ENCODE measurements at places on chromosomes 11 and 22. TPM values are rescaled to one million over a fixed set of nuclear protein-coding genes. Genes with fewer than 3 reads are reported as not detected.

GRCh38 chr11:35927682-35928081 is 16.2 kb upstream of the LDLRAD3 start:
- no peak for DNase-seq

- DNase-seq = no peak
Measured at GRCh38 chr22:33379836-33380235, 321.7 kb upstream of the SYN3 start.

- DNase-seq = no peak
Measured at GRCh38 chr11:96189351-96189750, 153.6 kb downstream of the MAML2 start.

DNA sequence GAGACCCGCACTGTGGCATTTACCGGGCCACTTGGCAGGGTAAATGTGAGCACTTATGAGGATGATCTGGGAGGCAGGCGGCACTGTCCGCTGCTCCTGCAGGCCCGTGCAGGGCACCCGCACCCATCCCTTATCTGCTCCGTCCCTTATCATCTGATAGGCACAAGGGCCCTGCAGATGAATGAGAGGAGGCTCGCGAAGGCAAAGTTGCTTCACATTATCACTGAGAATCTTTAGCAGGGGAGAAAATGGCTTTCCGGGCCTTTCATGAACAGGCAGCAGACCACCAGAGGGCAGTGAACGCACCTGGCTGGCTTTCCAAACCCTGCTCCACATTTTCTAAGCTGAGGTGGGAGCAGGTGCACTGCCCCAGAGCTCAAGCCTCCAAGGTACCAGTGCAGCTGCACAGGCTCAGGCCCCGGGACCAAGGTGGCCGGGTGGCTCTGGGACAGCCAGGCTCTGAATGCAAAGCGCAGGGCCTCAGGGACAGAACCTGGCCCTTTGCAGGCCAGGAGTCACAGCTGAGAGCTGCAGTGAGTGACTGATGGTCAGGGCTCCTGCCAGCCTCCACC is 165.6 kb downstream of the SHANK2 start:
- no peak for DNase-seq

DNA sequence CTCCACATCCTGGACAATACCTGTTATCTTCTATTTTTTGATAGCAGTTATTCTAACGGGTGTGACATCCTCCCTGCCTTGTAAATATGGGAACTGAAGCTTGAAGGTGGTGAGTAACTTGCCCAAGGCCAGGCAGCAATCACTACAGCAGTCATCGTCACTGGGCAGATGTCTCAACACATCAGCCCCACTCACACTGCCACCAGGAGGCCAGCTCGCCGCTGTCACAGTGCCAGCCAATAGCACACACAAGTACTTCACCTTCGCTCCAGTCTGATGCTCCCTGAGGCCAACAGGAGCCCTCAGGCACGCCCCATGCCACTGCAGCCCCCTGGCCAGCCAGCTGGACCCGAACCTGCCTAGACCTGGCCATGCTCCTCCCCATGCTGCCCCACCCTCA is 4.9 kb upstream of the TTLL1 start:
- no peak for DNase-seq

MS4A6E gene
- not detected for total RNA-seq

SLC6A5 gene
- total RNA-seq = not detected

SLC22A12 gene
- total RNA-seq = not detected
